ENCODE measurements at places on chromosomes 12 and 14.

DNA sequence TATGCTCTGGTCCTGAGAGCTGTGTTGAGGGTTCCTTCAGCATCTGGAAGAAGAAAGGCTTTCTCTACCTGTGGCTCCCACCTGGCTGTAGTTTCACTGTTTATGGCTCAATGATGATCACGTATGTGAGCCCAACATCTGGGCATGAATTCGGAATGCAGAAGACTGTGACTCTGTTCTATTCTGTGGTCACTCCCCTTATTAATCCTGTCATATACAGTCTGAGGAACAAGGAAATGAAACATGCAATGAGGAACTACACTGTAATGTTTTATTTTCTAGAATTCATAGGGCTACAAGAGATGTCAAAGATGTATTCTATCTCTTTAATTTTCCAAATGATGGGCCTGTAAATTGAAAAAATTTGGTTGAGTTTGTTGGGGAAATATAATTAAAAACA, 10.8 kb upstream of the OR11G2 start:
- no peak for DNase-seq

DNA sequence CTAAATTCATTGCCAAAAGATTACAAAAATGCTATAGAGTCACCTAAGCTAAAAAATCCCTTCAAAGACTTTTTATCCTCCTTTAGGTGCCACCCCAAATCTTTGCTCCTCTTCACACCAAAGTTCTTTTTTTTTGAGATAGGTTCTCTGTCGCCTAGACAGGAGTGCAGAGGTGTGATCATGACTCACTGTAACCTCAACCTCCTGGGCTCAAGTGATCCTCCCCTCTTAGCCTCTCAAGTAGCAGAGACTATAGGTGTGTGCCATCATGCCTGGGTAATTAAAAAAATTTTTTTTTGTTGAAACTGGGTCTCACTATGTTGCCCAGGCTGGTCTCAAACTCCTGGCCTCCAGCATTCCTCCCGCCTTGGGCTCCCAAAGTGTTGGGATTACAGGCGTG, 47.9 kb downstream of the WDHD1 start:
- no peak for DNase-seq

- no peak for DNase-seq
These were observed 8.3 kb upstream of the SPTSSA start for GRCh38 chr14:34470319-34470718.

DNA sequence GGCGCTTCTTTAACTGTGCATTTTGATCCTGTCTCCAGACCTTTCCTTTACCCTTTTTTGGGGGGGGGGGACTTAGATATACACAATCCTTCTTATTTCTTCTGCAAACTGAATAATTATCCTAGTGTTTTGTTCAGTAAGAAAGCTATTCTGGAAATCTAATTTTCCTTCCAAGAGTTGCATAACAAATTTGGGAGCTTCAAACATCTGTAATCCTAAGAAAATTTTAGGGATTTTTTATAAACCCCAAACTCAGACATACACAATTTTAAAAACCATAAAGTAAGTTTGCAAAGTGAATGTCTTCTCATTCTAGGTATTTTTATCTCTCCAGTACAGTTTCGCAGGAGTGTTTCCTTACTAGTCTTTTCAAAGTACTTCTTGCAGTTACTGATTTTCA, 182.7 kb upstream of the E2F7 start:
- DNase-seq = no peak

- peak; percentile 69 for DNase-seq
These were observed 77.2 kb downstream of the BTG1 start for GRCh38 chr12:92068459-92068858.

DNA sequence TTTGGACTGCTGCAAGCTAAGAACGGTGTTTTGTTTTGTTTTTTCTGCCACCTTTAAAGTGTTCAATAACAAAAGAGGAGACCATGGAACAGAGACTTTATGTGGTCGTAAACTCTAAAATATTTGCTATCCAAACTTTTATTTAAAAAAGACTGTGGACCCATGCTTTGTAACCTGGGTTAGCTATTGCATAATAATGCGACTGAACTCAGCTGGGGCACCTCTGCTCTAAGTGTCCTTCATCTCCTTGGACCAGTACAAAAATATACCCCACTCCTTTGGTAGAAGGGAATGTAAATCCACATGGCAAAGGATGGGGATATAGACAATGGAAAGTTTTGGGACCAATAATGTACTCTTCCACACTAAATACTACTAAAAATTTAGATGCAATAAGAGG, 65.5 kb downstream of the GPATCH2L start:
- DNase-seq = no peak

GRCh38 chr14:59687663-59688062, 111.1 kb upstream of the CCDC175 start:
- DNase-seq = no peak

- DNase-seq = no peak
These were observed 33.2 kb upstream of the GALNT16 start for GRCh38 chr14:69226736-69227135.

DNA sequence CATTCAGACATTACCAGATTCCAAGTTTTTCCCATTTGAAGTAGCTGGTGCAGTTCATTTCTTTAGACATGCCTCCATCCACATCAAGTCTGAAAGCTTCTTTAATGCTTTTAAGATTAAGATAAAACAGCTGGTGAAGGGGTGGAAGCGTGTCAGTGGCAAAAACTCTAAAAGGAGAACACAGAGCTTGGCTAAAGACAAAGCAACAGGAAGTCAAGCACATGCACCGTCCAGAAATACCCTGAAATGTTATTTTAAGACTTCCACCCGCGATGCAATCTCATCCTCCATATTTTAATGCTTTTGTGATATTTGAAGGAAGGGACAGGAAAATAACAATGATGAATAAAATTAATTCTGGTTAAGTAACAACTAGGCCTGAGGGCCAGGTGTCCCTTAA, 31.8 kb downstream of the PPM1H start:
- no peak for DNase-seq

- DNase-seq = no peak
These were observed 61.6 kb downstream of the EFCAB11 start for GRCh38 chr14:89892953-89893352.

- no peak for DNase-seq
These were observed 251.2 kb upstream of the EGLN3 start for GRCh38 chr14:34201909-34202637.

DNA sequence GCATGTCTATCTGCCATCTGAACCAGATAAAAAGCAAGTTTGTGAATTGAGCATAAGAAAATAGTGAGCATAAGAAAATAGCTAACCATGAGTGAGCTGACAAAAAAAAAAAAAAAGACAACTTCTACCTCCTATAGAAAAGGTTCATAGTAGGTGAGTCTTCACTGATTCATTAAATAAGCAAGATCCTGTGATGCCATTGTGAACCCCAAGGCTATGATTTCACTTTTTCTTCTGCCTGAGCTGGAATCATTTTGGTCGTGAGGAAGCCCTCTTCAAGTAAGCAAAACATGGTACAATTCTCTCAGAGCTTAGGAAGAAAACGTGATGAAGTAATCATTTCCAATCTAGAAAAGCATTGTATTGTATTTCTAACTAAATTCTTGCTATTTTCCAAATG, 1.2 kb downstream of the PIK3C2G start:
- DNase-seq = no peak

- DNase-seq = no peak
These were observed 2.9 kb downstream of the SMUG1 start for GRCh38 chr12:54185919-54186318.

DNA sequence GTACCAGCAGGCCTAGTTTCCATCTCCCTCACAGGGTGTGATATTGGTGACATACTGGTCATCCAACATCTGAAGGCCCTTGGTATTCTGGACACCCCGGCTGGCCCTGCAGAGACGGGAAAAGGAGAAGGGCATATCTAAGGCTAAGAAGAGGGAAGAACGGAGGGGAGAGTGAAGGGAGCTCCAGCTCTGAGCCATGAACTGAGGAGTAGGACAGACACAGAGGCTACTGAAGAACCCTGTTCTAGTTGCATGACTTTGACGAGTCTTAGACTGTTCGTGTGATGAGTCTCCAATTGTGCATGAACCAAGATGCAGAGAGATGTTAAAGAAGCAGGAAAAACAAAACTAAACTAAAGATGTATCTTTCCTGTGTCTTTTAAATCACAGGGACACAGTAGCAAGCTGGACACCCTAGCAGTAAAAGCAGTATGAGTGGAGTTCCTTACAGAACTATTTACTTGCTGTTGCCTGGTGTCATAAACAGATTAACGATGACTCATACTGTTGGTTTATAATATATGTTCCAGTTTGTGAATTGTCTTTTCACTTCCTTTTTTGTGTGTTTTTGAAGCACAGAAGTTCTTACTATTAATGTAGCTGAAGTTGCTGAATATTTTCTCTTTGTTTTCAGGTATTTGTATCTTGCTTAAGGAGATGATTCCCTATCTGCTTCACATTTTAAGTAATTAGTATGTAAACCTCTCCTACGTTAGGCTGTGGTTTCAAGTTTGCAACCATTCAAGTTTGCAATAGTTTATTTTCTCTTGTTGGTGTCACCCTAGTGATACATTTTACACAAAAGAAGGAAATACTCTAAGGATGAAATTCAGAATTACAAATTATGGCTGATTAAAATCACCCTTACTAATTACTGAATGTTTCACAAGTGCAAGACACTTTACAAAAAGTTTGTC, 15.7 kb downstream of the FAR2 start:
- peak; percentile 80 for DNase-seq
